ENCODE measurements at places on chromosomes 1 and 21. TPM values are rescaled to one million over a fixed set of nuclear protein-coding genes. Genes with fewer than 3 reads are reported as not detected.

Gene APOBEC4
- not detected for total RNA-seq

Gene ELAPOR1
- 5.0 TPM for total RNA-seq

Gene ADORA3
- not detected for total RNA-seq

Gene ADAMTS1
- total RNA-seq, result not detected

Gene DEGS1
- total RNA-seq, result 54.7 TPM

Gene RASSF5
- total RNA-seq, result 213 TPM

Gene ADCY10
- not detected for total RNA-seq

Gene OR2L13
- total RNA-seq, result not detected

Gene CRABP2
- 4.6 TPM for total RNA-seq
